Left lobe of liver (tissue), 2 donors: ENCODE measurements at places on chromosomes 12 and 14. TPM values are rescaled to one million over a fixed set of nuclear protein-coding genes. Genes with fewer than 3 reads are reported as not detected.

The CKAP4 gene
- 22.6 TPM for total RNA-seq

The ASPG gene
- 282 TPM for total RNA-seq

The RFX4 gene
- not detected for total RNA-seq

The DPPA3 gene
- total RNA-seq, result not detected

The TC2N gene
- 1.5 TPM for total RNA-seq

The LIN7A gene
- total RNA-seq, result 9.5 TPM

The ETFBKMT gene
- total RNA-seq, result 7.9 TPM

The ALG10B gene
- total RNA-seq, result 4.1 TPM

The DENND5B gene
- 18.6 TPM for total RNA-seq

The ALDH1L2 gene
- 0.18 TPM for total RNA-seq

The AQP5 gene
- not detected for total RNA-seq

The SLC17A8 gene
- total RNA-seq, result 0.23 TPM

The COL2A1 gene
- 0.08 TPM for total RNA-seq

The OR4K1 gene
- total RNA-seq, result not detected
